ENCODE measurements at places on chromosomes 2 and 18. TPM values are rescaled to one million over a fixed set of nuclear protein-coding genes. Genes with fewer than 3 reads are reported as not detected.

GRCh38 chr18:44754567-44754966, 73.9 kb downstream of the SETBP1 start:
- no peak for DNase-seq

DNA sequence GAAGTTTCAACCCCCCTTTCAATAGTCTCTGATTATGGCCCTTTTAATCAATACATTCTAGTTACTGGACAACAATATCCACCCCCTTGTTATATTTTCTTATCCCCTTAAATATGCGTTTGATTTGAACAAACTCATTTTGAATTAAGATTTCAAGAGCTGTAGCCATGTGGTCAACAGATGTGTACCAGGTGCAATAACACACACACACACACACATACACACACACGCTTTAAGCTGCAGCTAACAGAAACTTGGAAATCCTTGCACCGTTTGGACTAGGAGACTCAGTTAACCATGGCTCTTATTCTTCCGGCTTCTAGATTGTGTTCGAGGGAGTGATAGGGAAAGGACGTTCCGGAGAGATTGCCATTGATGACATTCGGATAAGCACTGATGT, 82.8 kb downstream of the NRP2 start:
- no peak for DNase-seq

- DNase-seq: peak; percentile 50
Measured at GRCh38 chr2:28613186-28613585, 117.3 kb downstream of the PLB1 start.

GRCh38 chr2:159922563-159922962, 124.6 kb upstream of the CD302 start:
- DNase-seq: no peak

- no peak for DNase-seq
Measured at GRCh38 chr2:21030983-21031968, 12.6 kb downstream of the APOB start.

DNA sequence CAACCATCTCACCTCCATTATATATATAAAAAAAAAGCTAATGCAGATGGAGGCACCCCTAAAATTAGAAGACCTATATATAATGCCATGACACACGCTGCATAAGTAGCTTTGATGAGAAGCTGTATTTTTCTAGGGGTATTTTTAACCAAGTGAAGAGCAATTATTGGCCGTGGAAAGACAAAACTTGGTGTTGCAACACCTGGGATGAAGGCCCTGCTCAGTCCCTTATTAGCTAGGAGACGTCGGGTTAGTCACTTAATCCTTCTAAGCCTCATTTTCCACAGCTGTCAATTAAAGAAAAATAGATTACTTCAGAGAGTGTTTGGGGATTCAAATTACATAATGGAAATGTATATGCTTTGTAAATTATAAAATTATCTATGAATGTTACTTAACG, 63.0 kb downstream of the WDR75 start:
- DNase-seq: no peak

DNA sequence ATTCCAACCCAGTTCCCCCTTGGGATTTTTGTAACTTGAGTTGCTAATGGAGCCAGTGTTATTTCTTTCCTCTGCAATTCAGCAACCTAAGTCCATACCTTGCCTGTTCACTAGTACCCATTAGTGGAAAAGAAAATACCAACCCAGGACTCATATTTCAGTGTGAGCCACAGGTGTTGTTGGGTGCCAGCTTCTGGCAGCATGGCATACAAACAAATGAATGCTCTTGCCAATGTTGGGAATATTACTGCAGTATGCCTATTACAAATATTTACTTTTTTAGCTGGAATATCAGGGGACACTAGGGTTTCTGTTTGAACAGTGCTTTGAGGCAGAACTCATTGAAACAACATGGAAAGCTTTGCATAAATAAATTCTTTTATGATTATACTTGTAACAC, 130.2 kb downstream of the NCKAP5 start:
- DNase-seq: no peak

- no peak for DNase-seq
Measured at GRCh38 chr2:60479226-60480088, 74.0 kb downstream of the BCL11A start.

- no peak for DNase-seq
Measured at GRCh38 chr18:21484851-21485636, 115.5 kb downstream of the ESCO1 start.

DNA sequence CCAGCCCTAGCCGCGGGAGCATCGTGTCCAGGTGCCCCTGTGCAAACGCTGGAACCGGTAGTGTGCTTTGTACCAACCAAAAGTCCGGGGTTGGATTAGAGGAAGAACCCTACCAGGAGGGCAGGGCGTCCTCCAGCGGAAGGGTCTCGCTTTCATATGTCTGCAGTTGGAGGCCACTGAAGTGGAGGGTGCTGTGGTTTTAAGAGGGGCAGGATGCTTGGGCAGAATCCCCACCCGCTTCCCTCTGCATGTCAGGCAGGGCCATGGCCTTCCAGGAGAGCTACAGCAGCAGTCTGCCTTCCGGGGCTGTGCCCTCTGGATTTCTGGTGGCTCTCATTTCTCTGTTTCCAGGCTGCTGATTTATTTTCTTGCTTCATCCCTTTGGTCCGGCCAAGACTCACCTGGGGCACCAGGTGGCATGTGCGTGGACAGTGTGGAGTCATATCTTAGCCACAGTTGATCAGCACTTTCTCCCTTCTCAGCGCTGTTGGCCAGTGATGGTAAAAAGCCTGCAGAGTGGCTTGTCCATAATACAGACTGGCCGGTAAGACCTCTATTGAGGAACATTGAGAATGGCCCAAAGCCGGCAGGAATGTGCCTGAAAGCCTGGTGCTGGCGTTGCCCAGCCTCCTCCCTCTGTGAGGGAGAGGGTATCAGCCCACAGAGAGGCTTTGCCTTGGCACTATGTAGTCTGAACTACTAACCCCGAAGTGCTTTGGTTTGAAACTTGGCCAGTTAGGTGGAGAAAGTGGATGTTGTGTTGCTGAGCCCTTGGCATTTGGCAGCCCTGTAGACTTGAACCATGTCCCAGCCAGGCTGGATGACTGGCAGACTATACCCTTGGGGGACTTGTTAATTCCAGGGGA, 1.8 kb downstream of the AGAP1 start:
- DNase-seq: no peak

GRCh38 chr18:10030816-10031541, 117.2 kb downstream of the VAPA start:
- no peak for DNase-seq

Gene FTCDNL1
- 1.9 TPM for total RNA-seq

Gene GCG
- total RNA-seq: not detected

Gene GPBAR1
- 0.97 TPM for total RNA-seq

Gene MLPH
- not detected for total RNA-seq

Gene ALPI
- not detected for total RNA-seq
